ENCODE measurements at places on chromosomes 5 and 9.

DNA sequence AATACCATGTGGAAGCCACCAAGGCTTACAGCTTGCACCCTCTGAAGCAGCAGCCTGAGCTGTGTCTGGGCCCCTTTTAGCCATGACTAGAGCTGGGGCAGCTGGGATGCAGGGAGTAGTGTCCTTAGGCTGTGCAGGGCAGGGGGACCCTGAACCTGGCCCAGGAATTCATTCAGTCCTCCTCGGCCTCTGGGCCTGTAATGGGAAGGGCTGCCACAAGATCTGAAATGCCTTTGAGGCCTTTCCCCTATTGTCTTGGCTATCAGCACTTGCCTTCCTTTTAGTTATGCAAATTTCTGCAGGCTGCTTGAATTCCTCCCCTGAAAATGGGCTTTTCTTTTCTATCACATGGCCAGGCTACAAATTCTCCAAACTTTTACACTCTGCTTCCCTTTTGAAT is 9.0 kb downstream of the GPR150 start:
- DNase-seq: no peak

DNA sequence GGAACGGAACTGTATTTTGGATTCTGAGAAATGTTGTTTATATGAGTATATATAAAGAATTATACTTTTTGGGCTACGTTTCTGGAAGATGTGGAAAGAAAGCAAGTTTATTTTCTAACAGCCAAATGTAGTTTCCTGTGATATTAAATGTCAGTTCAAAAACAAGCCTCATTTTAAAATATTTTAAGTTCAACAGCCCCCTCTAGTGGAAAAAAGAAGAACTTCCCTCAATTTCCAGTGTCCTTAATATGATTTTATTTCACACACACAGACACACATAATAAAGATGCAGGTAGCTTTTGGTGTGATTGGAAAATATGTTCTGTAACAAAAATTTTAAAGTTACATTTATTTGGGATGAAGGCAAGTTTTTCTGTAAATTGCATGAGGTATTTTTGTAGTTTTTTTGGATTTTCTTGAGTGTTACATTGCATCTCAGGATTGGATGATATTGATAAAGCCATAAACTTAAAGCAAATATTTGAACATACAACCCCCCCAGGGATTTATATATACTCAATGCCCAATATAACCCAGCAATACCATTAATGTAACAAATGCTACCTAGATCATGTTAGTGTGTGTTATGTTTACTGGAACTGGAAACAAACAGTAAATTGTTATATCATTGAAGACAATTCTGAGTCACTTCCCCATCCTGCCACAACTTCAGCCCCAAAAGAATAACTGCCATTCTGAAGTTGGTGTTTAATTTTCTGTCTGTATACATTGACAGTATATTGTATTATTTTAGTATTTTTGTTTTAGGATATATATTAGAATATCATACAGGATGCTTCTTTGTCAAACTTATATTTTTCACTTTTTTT is 54.0 kb downstream of the CCDC171 start:
- no peak for DNase-seq

- no peak for DNase-seq
These were observed 889.4 kb upstream of the SEMA6A start for GRCh38 chr5:117463881-117464570.

- no peak for DNase-seq
These were observed 9.0 kb downstream of the RGS14 start for GRCh38 chr5:177366528-177367322.

GRCh38 chr5:7540736-7541485 is 145.0 kb downstream of the ADCY2 start:
- no peak for DNase-seq

GRCh38 chr5:149793256-149793550 is 63.1 kb downstream of the PPARGC1B start:
- DNase-seq: no peak

DNA sequence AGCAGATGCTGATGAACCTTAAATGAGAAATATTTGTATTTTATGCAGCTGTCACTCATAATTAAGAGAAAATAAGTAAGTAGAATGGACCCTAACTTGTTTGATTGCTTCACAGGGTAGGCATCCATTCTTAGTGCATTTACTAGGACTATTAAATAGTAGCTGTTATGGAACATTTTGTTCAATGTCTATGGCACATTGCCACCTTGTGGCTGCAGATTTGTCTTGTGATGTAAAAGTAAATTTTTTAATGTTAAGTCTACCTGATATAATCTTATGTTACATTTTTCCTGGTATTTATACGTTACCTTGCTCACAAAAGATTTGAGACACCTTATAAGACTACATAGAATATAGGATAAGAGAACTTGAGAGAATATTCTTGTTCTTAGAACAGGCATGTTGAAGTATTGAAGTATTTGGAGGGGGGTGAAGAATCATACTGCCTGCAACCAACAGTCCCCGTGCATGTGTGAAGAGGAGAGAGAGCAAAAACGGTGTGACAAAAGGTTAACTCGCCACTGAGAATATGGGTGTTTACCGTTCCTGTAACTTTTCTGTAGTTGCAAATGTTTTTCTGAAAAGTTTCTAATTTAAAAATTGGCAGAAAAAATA is 161.1 kb downstream of the MAST4 start:
- DNase-seq: peak; percentile 61

- no peak for DNase-seq
These were observed 19.5 kb upstream of the ZNF484 start for GRCh38 chr9:92897323-92897722.

DNA sequence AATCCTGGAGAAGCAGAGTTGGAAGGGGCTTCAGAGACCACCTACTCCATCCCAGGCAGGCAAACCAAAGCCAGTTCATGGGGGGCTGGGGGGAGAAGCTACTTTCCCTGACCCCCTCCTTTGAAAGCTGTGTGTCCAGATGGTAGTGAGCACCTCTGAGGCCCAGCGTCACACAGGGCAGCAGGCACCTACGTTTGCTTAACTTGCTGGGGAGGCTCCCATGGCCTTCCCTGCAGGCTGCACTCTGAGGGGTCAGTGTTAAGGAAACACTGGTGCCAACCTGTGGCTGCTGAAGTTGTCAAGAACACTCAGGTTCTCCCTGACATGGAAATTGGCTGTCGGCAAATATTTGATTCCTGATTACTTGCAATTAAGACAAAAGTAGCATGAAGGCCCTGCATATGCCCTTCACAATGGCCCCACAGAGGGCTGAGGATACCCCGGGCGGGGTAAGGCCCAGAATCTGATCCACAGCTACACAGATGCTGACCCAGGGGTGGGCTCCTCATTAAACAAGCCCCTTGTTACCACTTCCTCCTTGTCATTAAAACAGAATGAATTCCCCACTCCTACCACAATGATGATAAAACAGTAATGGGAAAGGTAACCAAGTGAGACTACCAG is 208.5 kb downstream of the FSTL4 start:
- DNase-seq: no peak

- DNase-seq: no peak
These were observed 88.1 kb downstream of the KDM4C start for GRCh38 chr9:6845880-6846279.

- peak; percentile 14 for DNase-seq
These were observed 43.0 kb downstream of the STRBP start for GRCh38 chr9:123225374-123225813.

- DNase-seq: no peak
These were observed 1.2 kb downstream of the SGCD start for GRCh38 chr5:156328161-156328560.

DNA sequence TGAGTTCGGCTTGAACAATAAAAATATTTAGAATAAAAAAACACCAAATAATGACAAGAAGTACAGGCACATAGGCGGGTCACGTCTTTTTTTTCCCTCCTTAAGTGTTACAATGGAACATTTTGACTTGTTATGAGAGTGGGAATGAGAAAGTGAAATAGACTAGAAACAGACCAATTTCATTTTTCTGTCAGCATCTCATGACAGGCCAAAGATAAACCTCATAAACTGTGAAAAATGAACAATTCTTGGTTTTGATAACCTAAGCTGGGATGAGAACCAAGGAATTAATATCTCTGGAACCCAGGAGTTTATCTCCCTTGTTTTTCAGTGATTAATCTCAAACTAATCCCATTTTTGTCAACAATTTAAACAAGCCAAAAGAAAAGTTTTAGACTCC is 299.5 kb downstream of the SLIT3 start:
- DNase-seq: no peak

- DNase-seq: no peak
These were observed 438.4 kb downstream of the ISL1 start for GRCh38 chr5:51821697-51822096.

GRCh38 chr5:43042176-43042625 is 2.1 kb upstream of the ANXA2R start:
- DNase-seq: peak; percentile 87
